ENCODE measurements at places on chromosomes 11 and 22.

DNA sequence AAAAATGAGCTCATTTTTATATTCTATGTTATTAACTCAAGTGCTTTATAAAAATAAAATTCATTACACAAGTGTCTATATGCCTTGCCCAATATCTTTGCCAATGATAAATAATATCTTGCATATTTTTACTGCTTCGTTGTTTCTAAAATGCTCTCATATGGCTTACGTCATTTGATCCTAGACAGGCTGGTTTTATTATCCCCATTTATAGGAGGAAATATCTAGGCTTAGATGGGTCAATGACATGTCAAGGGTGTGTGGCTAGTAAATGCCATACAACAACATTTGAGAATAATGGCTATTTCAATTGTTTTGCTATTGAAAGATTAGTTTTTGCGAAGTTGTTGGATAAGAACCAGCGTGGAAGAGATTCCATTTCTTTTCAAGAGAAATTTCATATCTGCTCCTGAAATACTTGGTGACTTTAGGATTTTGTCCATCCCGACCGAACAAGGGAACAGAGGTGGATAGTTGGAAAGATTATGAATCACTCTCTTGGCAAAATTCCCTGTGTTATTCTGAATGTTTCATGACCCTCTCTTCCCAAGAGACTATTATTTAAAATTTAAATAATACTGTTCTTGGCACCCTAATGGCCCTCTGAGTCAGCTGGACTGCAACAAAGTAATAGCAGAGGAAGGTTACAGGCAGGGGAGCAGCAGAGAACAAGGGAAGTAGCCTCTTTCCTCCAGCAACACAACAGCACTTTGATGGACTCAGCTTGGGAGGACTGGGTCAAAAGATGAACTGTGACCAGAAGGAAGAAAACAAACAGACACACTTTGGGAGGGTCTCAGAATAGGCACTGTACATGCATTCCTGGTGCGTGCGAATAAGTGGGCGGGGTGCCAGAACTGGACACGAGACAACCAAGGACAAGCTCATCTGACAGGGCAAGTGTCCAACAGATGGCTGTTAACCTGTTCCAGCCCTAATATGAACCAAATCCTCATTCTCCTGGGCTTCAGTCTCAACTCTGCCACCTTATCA is 94.5 kb downstream of the ME3 start:
- no peak for DNase-seq

DNA sequence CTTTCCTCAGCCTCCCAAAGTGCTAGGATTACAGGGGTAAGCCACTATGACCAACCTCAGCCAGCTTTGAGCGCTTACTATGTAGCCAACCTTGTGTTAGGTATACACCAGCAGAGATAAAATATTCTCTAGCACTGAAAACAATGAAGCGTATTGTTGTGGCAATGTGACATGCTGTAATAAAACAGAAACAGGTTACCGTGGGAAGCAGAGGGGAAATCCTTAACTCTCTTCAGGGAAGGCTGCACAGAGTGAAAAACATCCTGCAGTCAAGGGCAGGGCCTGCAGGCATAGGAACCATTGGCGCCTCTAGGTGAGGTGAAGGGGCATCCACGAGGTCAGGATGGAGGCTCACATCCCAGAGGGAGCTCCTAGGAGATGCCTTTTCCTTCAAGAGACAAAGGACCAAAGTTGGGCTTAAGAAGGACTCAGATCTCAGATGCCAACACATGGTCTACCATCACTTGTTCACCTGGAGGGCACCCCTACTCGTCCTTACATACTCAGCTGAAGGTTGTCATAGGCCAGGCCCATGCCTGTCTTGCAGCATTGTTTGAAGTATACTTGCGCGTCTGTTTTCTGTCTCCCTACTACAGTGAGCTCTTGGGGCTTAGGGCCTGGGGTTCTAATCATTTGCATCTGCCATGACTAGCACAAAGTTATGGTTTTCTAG is 8.0 kb downstream of the POLD4 start:
- no peak for DNase-seq

DNA sequence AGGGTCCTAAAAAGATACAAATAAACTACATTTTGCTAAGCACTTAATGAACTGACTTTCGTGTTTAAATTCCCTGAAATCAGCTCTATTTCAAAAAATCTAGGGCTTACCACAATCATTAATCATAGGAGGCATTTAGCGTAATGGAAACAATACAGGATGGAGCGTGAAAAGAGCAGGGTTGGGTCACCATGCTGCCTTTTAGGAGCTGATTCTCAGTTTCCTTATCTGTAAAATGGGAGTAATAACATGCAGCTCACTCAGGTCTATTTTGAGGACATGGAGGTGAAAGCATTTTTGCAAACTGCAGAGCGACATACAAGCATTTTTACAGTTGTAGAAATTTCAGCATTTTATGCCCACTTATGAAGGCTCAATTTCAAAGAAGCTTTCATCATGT is 407.0 kb downstream of the TENM4 start:
- DNase-seq = no peak

- DNase-seq = peak; percentile 48
Measured at GRCh38 chr11:61023086-61023965, 51.8 kb downstream of the CD6 start.
